Stimulated activated CD8-positive, alpha-beta memory T cell treated with anti-CD3 and anti-CD28 coated beads, Interleukin-2, amount 100 ng/mL, for 1 hour (primary cell): ENCODE measurements at places on chromosomes 1 and 21.

- DNase-seq = no peak
Observed at GRCh38 chr1:119288751-119289150, 79.8 kb upstream of the HAO2 start.

- DNase-seq = no peak
Observed at GRCh38 chr1:44949286-44949685, 37.1 kb downstream of the EIF2B3 start.

DNA sequence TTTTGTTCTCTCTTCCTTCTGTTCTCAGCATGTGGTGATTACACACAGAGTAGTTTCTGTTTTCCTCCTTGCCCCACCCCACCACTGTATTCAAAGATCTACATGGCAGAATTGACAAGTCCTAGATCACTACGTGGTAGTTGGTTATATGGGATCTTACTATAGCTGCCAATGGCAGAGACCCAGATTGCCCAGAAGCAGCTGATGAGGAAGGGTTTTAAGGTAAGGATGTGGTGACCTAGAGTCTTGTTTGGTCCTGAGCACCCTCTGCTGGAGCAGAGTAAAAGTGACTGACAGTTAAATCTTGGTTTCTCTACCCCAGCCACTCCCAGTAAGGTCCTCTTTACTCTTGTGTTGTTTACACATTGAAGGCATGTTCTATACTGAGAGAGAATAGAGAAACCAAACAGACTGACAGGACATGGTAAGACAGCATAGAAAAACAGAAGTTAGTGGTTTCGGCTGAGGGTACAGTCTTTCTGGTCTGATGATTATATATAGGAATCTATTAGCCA is 22.8 kb upstream of the STRIP1 start:
- no peak for DNase-seq

GRCh38 chr1:225657462-225657989 is 4.6 kb upstream of the ENAH start:
- DNase-seq = no peak

DNA sequence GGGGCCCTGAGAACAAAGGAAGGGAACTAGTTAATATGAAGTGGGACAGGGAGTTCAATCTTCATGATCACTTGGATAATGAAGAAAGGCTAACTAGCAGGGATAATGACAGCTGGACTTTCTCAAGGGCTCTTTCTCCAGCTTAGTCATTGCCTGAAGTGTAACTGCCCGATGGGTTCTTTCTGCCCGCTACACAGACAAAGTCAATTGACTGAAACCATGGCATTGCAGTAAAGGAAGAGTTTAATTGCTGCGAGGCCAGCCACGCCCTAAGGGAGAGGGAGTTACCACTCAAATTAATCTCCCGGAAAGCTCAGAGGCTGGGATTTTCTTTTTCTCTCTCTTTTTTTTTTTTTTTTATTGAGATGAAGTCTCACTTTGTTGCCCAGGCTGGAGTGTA is 16.6 kb upstream of the SLC2A5 start:
- no peak for DNase-seq

GRCh38 chr1:98764485-98764884 is 103.0 kb downstream of the SNX7 start:
- no peak for DNase-seq

DNA sequence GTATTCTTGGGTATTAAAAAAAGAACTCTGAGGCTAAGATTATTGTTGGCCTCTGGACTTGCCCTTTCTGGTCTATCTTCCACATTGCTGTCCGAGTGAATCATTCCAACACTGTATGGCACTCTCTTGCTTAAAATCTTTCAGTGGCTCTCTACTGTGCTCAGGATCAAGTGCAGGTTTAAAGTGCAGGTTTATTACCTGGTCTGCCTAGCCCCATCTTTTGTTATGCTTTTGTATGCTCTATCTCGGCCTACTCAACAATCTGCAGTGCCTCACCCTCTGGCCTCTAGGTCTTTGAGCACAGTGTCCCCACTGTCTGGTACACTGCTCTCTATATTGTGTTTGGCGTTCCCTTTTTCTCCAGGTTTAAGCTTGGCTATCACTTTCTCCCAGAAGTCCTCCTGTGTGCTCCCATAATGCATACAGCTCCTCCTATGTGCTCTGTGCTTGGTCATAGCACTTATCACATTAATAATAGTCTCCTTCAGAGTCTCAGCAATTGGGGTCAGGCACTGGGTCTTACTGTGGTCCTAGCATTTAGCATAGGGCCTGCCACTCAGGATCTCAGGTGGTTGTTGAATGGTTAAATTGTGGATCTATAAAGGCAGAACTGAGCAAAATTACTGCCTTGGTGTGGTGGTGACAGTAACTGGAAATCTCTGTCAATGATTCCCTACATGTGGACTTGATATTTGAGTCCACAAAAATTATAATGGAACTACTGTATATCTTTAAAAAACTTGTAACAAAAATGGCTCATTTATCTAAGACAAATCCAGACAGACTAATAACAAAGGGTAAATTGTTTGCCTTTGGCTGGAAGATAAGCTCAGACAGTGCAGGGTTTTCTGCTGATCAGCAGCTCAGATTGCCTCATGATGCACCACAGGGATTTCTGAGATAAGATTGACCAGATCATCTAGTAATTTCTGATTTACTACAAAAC is 10.6 kb upstream of the LDLRAD1 start:
- no peak for DNase-seq

DNA sequence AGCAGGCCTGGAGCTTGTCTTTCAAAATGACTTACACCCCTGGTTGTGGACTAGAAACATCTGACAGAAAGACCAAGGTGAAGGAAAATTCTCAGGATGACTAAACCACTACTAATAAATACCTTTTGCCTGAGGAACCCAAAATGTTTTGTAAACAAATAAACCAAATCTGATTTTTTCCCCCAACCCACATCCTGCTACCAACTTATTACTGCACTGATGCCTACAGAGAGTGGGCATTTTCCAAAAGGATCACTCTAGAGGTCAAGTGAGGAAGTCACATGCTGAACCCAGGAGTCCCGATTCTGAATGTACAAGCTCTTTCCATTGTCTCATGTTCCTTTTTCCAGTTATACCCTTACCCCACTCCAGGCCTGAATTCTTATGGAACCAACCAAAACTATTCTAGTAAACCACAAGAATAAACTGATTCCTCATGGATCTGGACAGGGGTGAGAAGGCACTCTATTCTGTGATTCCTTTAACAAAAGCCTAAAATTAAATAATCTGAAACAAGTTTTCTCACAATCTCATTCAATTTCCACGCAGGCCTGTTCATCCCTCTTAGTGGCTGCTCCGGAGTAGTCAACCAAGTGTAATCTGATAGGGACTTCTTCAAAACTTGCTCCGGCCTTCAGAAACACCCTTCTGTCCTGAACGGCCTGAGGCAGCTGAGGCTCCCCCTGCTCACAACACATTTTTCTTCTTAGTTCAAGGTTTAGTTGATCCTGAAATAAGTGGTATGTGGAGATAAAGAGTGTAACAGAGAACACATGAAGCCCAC is 1.4 kb downstream of the PI4KB start:
- no peak for DNase-seq

- DNase-seq = no peak
Observed at GRCh38 chr1:115120296-115120695, 31.0 kb upstream of the TSPAN2 start.

GRCh38 chr1:55213151-55213884 is 1.8 kb downstream of the USP24 start:
- no peak for DNase-seq

DNA sequence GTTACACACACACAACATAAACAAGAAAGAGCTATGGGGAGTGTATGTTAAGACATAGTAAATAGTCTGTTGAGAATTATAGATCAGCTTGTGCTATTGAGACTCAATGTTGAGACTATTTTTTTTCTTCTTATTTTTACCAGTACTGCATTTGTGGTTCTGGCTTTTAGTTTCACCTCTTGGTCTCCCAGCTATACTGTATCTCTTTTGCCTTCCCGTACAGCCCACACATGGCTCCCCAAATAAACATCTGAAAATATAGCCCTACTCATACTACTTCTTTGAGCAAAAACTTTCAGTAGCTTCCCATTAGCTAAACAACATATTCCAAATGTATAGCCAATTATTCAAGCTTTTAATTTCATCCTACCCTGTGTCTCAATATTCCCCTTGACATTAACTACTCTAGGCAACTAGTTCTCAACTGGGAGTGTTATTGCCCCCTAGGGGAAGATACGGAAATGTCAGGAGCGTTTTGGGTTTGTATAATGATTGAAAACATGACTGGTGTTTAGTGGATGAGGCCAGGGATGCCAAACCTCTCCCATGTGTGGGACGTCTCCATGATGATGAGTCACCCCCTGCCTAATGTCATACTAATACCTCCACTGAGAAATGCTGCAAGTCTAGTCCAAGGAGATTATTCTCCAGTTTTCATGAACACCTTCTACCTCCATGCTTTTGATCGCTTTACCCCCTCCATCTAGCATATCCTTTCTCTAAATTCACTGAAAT is 6.8 kb downstream of the RPE65 start:
- DNase-seq = no peak

- DNase-seq = no peak
Observed at GRCh38 chr1:153438599-153438998, 21.9 kb downstream of the S100A7 start.

GRCh38 chr1:225535280-225535679 is 107.4 kb upstream of the LBR start:
- no peak for DNase-seq

DNA sequence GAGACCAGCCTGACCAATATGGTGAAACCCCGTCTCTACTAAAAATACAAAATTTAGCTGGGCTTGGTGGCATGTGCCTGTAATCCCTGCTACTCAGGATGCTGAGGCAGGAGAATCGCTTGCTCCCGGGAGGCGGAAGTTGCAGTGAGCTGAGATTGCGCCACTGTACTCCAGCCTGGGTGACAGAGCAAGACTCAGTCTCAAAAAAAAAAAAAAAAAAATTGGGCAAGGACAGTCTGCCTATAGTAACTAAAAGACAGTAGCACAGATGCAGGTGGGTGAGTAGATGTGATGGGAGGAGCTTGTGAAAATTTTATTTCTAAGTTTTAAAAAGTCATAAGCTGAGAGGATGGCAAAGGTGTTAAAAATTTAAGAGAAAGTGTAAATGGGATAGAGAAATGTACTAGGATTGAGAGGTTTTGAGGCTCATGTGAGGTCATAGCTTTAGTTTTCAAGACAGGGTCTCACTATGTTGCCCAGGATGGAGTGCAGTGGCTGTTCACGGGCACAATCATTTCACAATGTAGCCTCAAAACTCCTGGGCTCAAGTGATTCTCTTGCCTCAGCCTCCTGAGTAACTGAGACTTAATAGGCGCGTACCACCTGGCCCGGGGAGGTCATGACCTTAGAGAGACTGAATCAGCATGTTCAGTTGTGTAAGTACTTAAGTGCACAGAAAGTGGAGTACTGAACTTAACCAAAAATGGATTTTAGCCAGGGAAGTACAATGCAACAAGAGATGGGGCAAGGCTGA is 33.7 kb downstream of the PTP4A2 start:
- no peak for DNase-seq

DNA sequence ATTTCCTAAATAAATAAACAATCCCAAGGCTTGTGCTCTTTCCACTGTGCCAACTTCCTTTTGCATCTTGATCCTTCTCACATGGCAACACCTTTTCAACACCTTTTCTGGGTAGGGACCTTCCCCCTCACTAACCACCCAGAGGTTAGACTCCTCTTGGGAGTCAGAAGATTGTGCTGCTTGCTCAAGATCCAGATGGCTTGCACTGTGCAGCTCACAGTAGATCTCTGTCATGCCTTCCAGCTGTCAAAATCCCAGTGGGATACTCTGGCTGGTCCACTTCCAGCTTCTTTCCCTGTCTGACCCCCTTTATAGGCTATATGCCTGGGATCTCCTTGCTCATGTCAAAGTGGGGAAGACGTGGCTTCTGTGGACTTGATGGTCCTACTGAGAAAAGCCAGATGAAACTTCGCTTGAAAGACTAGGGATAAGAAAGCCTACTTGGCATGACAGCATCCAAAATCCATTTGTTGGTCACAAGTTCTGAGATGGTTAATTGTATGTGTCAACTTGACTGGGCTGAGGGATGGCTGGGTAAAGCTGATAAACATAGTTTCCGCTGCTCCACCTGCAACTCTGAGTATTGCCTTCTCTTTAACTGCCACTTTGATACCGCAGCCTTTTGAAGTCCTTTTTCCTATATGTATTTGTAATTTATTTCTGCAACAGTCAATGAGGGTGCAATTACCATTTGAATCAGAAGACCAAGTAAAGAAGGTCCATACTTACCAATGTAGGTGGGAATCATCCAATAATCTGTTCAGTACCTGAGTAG is 74.5 kb downstream of the S1PR1 start:
- no peak for DNase-seq

DNA sequence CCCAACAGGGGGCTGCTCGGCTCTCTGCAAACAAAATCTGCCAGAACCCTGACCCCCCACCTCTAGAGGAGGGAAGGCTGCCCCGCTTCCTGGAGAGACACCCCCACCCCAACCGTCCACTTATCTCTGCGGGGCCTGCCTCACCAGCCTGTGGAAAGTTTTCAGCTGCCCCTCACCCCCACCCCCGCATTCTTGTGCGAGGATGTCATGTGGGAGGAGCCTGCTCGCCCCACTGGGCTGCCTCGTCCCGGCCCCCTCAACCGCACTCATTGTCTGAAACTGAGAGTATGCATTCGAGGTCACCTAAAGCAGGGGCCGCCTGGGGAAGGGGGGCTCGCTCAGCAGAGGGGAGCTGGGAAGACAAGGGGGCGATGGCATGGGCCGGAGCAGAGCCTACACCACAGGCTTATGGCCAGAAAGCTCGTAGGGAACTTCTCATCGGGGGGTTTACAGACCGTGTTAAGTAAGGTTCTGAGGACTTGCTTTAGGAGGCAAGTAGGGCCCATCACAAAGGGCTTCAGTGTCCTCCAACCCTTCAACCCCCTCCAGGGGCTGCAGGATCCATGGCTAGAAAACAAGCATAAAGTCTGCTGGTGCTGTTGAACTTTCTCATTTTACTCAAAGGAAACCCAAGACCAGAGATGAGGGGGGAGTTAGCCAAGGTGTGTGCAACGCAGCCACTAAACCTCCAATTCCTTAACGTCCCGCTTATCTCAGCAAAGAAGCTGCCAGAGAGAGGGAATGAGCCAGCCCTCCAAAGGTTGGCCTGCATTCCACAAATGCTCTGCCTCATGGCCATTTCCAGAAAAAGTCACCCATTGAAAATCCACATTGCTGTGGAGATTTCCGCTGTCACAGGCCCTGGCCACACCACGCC is 9.4 kb downstream of the EPHA2 start:
- no peak for DNase-seq

DNA sequence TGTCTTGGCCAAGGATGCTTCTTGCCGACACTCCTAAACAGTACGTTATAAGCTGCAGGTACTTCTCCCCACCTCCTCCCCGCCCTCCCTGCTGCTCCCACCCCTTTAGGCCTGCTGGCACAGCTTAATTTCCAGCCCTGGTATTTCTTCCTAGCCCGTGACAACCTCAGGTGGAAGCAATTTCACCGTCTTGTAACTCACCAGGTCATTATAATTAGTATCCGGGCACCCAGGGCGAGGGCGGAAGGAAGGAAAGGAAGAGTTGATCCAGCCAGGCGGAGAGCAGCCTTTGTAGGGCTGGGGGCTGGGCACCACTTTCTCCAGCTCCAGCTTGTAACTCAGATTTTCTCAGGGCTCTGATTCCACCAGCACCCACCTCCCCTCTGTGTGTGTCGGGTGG is 153.5 kb upstream of the CSF3R start:
- no peak for DNase-seq

- DNase-seq = no peak
Observed at GRCh38 chr21:39208624-39209333, 25.5 kb upstream of the PSMG1 start.

GRCh38 chr1:151841141-151841540 is 1.5 kb upstream of the C2CD4D start:
- no peak for DNase-seq
